ENCODE measurements at places on chromosomes 1 and 21.
A peak's percentile ranks its signal among the peaks of the same experiment; 100 is the strongest.

- DNase-seq, result no peak
These were observed 730 bp downstream of the ZCCHC17 start for GRCh38 chr1:31297277-31298247.

DNA sequence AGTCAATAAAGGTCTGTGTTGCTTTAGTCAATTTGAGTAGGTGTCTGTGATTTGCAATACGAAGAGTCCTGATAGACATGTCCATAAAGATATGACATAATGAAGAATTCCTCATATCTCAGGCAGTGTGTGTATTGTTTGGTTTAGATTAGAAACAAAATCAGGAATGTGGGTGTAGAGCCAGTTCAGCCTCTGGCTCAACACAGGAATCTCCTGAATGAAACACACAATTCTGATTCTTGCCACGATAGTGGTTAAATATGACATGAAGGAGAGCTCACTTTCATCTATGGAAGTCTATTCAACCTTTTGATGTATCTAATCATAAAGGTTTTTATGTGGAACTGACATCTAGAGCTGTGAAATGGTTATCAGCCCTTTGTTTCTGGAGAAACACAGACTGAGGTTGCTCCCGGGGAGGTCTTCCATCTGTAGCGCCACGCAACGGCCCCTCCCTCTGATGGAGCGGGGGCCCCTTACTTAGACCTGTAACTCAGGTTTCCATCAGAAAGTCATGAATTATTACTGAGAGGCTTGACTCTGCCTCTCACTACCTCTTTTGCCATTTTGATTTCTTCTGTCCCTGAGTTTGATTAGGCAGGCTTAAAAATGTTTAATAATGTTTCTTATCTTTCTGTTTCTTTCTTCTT is 19.5 kb downstream of the TSPAN2 start:
- DNase-seq, result no peak

GRCh38 chr1:57015071-57015470 is 49.3 kb upstream of the C8B start:
- no peak for DNase-seq

DNA sequence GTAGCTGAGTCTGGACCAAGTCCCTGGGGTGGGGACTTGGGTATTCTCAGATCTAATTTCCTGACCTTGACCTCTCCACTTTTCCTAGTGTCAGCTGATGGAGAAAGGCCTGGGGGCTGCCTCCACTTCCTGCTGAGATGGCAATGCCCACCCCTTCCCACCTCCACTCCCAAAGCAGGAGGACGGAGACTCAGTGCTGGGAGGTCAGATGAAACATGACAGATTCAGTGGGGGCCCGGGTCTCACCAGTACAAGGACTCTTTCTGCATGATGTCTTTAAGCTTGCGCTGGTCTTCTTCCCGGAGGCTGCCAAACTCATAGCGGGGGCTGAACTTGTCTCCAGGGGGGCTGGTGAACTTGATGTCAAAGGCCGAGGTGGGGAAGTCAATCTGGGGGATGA is 35.6 kb upstream of the PPP1R15B start:
- DNase-seq, result no peak

GRCh38 chr21:41511858-41512257 is 3.9 kb upstream of the TMPRSS2 start:
- no peak for DNase-seq

- peak; percentile 67 for DNase-seq
These were observed 28.2 kb upstream of the KLHDC7A start for GRCh38 chr1:18452550-18452949.

DNA sequence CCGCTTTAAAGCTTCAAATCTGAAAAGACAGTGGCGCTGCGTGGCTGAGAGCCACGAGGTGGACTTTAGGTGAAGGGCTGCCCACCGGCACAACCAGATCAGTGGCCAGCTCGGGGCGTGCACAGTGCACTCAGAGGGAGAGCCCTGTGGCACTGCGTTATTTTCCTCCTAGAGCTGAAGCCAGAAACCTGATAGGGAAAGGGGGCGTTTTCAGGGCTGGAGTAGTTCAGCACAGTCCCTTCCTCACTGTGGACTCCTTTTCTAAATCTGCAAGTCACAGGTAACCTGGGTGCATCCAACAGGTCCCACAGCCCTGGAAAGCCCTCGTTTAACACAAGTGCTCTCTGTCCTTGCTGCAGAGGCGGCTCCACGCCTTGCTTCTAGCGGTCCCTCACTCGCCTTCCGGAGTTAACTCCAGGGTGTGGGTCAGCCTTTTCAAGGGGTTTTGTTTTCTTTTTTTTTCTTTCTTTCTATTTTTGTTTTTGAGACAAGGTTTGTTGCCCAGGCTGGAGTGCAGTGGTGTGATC is 81.2 kb downstream of the GALNT2 start:
- DNase-seq, result no peak

GRCh38 chr21:33774551-33774950 is 132.2 kb downstream of the ITSN1 start:
- no peak for DNase-seq

- no peak for DNase-seq
These were observed 69.8 kb downstream of the HHAT start for GRCh38 chr1:210398466-210398865.

GRCh38 chr1:239999170-239999569 is 92.5 kb upstream of the FMN2 start:
- DNase-seq, result no peak

- no peak for DNase-seq
These were observed 4.7 kb downstream of the LDLRAD2 start for GRCh38 chr1:21816602-21817302.

Data from NCI-H2171 treated with DMSO at 0.1 percent for 48 hours (cell line).